Activated CD8-positive, alpha-beta memory T cell treated with anti-CD3 and anti-CD28 coated beads, Interleukin-2, amount 10 ng/mL, durations not matched to agents 7 days and 5 days (primary cell): ENCODE measurements at places on chromosomes 7 and 10.

GRCh38 chr7:946256-946996 lies 8.1 kb downstream of the ADAP1 start:
- no peak for DNase-seq

DNA sequence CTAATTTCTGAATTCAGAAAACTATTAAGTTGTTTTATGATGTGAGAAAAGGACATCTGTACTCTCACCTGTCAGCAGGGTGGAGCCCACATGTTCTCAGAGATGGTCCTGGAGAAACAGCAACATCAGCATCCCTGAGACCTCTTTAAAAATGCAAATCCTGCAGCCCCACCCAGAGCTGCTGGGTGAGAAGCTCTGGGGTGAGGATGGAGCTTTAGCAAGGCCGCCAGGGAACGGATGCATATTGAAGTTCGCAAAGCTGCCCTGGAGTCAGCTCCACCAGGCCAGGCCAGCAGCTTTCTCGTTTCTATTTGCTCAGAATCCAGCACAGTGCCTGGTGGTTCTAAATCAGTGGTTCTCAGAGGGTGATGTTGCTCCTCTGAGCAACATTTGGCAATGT lies 49.1 kb downstream of the PRKCQ start:
- no peak for DNase-seq

GRCh38 chr7:111813306-111813705 lies 251.0 kb upstream of the IMMP2L start:
- no peak for DNase-seq

DNA sequence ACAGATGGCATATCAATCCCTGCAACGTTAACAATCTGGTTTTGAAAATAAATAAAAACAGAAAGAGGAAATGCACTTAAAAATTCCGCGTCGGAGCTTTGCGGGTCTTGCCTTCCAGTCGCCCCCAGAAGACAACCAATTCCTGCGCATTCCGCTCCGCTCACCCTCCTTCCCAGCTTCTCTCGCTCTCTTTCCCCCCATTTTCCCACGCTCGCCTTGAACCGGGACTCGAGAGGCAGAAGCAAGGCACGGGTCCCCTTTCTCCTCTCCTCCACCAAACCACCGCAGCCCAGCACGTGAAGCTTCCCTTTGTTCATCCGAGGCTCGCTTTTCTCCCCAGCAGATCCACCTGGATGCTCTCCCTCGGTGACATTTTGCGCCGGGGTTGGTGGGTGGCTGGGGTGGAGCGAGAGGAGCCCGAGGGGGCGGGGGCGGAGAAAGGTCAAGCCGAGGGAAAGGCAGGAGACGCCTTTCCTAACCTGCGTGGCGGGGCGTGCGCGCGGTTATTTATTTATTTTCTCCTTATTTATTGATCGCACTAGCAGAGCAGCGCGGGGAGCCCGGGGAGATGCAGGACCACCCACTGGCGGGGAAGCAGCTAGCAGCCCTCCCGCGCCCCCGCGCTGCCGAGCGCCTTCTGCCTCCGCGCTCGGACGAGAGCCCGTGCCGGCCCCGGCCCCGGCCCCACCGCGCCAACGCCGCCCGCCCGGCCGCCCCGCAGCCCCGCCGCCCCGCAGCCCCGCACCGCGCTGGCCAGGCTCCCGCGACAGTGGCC lies at the start of gene KCND2:
Gene KCND2 (plus strand): TSS at position 475 of the 775 bp plus-strand sequence.
- no peak for DNase-seq

DNA sequence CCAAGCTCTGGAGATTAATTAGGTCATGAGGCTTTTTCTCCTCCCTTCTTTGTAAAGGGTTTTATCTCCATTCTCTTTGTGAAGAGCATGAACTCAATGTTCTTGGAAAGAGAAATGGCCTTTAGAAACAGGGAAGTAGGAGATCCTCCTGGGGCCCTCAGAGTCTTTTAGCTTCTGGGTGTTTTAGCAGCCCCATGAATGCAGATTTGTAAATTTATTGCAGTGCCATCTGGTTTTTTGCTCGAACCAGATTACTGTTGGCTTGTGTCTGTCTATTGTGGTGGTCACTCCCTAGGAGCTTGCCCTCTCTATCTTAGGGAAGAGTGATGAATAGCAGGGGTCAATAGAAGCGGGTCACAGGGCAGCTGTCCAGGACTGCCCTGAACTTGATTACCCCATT lies 110.6 kb downstream of the BTRC start:
- no peak for DNase-seq

- no peak for DNase-seq
These were observed 446.5 kb downstream of the LRMDA start for GRCh38 chr10:75877877-75878276.

GRCh38 chr10:101840102-101840684 lies 3.4 kb downstream of the KCNIP2 start:
- DNase-seq = peak; percentile 65

DNA sequence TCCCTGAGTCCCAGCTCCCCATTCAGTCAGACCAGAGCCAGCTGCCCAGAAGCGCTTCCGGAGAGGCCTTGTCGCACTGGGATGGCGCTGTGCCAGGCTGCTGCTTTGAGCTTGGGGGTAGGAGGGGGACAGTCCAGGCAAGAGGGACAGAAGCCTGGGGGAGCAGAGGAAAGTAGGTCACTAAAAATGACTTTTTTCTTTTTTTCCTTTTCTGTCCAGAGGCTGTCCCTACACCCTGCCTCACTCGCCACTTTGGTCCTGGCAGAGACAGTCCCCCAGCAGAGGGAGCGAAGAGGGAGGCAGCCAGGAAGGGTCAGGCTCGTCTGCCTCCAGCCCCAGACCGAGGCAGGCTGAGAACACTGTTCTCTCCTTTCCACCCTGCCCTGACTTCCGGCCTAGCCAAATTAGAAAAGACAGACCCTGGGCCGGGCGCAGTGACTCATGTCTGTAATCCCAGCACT lies 15.8 kb upstream of the TRIM8 start:
- no peak for DNase-seq

- no peak for DNase-seq
These were observed 26.2 kb downstream of the C1GALT1 start for GRCh38 chr7:7208520-7208919.

GRCh38 chr10:29671228-29671780 lies 36.5 kb upstream of the SVIL start:
- no peak for DNase-seq

DNA sequence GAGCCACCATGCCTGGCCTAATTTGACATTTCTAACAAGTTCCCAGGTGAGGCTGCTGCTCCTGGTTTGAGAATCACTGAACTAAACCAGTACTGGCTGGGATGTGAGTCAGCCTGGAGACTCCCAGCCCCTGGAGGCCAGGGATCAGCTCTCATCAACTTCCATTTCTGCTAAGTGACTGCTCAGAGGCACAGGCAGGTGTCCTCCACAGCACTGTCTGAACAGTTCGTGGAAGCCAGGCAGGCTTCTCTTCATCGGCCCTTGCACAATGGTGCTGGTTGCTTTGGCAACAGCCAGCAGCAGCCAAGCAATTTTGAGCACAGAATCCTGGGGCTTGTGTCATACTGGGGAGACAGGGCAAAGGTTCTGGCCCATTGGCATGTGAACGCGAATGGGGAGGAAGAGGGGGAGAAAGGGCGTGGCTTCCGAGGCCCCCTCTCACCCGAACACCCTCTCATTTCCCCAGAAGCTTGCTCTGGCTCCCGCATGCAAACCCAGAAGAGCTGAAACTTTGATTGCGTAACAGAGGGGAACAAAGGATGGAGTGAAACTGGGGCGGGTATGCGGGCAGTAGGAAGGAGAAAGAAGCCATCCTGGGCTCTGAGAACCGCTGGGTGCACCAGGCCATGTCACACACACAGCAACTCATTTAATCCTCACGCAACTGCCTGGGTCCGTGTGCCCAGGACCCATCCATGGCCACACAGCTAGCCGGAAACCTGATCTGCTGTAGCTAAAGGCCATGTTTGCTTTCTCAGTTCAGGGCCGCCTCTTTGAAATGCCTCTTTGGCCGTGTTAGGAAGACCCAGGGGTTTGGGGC lies 9.0 kb upstream of the POR start:
- DNase-seq = no peak

DNA sequence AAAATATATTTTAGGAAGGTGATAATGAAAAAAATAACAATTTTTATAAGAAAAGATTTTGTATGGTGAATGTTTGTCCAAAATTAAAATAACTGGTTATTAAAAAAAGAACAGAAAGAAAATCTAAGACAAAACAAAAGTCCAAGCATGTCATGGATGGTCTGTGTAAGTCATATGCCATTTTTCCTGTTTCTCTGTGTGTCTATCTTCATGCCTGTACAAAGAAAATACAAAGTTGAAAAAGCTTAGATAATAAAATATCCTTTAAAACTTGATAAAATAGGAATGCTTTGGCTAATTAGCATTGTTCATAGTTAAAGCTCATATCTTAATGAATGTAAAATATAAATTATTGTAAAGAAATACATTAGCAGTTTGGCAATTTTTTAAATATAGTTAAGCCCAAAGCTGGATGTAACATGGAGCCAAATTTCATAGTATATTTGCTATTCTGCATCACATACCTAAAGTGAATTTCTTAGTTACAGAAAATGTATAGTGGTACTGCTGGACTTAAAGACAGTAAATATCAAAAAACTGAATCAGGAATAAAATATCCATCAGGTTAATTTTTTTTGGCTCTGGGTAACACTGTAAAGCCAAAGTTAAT lies 661.1 kb downstream of the PCDH15 start:
- no peak for DNase-seq

- no peak for DNase-seq
These were observed 338.1 kb downstream of the WDR37 start for GRCh38 chr10:1394155-1394912.

DNA sequence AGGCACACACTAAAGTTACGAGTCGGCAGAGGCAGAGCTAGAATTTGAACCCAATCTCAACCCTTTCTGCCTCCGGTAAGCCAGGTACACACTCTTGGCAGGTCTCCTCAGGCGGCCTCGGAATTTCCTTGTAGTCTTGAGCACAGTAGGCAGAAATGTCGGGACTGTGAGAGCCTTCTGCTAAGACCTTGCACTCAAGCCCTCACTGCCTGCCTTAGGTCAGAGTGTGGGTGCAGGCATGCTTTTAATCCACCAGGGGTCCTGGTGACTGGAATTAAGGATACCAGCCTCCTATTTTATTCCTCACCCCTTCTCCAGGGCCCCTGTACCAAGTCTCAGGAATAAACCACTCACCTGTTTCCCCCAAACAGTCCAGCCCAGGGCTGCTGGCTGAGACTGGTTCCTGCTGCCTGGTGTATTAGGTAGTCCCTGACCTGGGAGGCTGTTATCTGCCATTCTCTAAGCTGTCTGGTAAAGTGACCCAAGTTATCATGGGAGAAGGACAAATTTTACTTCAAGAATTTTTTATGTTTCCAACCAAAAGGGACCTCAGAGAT lies 855 bp downstream of the ATP6V1F start:
- DNase-seq = peak; percentile 74

DNA sequence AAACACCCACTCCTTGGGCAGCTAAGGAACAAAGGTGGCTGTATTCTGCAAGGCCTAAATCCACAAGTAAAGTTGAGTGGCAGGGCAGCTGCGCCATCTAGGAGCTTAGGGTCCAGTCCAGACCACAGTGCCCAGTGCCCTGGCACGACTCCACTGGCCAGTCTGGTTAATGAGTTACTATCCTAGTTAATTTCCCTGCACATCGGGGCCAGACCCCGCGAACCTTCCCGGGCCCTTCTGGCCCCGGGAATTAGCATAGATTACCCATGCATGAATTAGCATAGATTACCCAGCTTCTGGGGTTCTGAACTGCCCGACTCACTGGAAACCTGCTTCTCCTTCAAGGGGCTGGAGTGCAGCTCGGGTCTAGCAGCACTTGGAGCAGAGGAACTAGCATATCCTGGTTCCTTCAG lies 3.2 kb upstream of the EMX2 start:
- no peak for DNase-seq

GRCh38 chr7:82122275-82122674 lies 321.3 kb downstream of the CACNA2D1 start:
- DNase-seq = no peak

DNA sequence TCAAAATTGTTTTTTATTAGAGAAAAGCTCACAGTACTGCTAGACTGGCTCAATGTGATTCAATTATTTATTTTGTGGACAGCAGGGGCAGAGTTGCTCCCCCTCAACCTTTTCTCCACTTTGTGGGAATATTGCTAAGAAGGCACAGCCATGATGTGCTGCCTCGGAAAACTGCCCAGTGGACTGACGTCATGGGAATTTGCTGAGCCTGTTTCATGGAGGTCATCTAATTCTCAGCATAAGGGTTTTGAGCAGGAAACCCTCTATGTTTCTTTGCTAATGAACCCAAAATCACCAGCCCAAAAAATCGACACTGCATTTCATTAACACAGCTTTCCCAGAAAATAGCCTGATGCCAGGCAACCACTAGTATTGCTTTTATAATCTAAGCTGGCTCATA lies 228.8 kb upstream of the FAM3C start:
- no peak for DNase-seq

- no peak for DNase-seq
These were observed 39.2 kb upstream of the RPA3 start for GRCh38 chr7:7757576-7757975.
